Karpas-422 (cell line): ENCODE measurements at places on chromosomes 7 and 10. TPM values are rescaled to one million over a fixed set of nuclear protein-coding genes. Genes with fewer than 3 reads are reported as not detected.

DNA sequence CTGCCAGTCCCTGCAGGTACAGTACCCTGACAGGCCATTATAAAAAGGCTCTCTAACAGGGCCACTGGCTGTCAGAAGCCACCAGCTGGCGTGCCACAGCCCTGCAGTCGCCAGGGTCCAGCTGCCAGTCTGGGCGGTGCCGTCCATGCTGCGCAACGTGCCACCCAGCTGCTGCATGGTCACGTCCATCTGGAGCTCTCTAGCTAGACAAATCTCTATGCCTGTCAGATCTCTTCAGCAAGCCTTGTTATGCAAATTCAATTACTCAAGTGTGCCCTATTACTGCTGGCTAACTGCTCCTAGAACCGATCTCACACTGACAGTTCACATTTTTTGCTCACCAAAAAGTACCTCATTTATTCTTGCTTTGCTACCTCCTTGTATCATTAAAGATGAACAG lies 75.9 kb downstream of the HIBADH start:
- DNase-seq: peak; percentile 87

DNA sequence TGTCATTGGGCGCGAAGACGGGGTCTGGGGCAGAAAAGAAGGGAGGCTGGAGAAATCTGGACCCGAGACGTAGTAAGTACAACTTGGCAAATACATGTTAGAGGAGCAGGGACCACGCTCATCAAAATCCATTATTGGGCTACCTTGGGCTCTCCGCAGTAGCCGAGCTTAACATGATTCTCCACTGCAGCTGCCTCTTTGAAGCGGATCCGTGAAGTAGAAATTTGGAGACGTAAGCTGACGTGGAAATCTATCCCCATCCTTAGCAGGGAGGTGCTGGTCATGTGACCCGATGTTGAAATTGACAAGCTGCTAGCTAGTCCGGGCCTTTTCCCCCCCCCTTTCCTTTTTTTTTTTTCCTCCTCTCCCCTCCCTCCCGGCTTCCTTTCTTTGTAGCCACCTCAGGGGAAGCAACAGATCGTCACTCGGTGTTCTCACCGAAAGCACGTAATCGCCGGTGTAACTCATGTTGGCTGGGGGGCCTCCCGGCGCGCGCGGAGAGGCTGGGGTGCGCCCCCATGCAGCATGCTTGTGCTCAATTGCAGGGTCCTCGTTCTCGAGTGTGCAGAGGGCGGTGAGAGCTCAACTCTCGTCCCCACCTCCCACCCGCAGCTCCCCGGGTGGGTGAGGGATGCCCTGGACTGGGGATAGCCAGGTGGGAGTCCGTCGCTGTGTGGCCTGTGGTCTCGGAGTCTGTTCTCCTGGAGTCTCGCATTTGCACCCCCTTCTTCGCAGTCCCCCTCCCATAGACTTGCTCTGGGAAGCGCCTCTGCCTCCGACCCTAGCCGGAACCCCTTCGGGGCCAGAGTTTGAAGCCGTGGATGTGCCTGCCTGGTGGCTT lies at the start of gene HOXA11:
HOXA11 (minus strand) TSS at position 220 of the 841 bp plus-strand sequence; CDS start at position 132, 88 bp downstream.
- DNase-seq: no peak

DNA sequence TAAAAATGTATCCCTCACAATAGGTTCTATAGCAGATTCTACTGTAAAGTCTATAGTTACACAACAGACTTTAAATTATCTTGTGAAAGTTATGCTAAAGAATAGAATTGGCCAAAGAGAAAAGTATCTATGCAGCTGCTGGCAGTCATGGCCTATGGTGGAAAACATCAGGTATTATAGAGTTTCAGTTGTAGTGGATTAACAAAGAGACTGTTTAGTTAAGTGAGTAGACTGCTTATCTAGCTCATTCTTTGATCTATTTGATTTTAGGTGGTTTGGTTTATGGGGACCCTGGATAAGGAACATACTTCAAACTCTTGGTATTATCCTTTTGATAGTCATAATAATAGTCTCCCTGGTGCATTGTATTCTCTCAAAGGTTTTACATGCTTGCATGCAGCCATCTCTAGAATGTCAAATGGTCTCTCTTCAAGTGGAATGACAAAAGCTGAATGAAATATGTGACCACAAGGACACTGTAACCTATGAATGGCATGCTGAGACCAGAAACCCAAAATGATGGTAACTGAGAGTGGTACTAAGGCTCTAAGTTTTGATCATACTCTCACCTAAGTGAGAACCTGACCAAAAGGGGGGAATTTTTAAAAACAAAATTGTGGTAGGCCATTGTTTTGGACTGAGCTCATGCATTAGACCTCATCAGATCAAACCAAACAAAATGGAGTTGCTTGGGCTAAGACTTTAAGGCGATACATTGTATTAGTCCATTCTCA lies 54.9 kb upstream of the NAMPT start:
- no peak for DNase-seq

DNA sequence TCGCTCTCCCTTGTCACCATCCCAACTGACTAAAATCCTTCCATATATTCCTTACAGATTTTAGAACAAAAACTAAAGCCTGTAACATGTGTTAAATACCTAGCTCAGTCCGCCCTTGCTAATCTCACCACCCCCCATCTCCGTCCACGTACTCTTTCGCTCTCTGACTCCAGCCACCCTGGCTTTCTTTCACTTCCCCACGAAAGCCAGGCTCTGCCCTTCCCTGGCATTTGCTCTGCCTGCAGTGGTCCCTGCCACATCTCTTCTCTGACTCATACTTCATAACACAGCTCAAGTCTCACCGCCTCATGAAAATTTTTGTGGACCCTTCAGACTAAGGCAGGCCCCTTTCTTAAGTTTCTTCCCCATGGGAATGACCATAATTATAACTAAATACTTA lies 11.7 kb upstream of the GPAM start:
- no peak for DNase-seq

DNA sequence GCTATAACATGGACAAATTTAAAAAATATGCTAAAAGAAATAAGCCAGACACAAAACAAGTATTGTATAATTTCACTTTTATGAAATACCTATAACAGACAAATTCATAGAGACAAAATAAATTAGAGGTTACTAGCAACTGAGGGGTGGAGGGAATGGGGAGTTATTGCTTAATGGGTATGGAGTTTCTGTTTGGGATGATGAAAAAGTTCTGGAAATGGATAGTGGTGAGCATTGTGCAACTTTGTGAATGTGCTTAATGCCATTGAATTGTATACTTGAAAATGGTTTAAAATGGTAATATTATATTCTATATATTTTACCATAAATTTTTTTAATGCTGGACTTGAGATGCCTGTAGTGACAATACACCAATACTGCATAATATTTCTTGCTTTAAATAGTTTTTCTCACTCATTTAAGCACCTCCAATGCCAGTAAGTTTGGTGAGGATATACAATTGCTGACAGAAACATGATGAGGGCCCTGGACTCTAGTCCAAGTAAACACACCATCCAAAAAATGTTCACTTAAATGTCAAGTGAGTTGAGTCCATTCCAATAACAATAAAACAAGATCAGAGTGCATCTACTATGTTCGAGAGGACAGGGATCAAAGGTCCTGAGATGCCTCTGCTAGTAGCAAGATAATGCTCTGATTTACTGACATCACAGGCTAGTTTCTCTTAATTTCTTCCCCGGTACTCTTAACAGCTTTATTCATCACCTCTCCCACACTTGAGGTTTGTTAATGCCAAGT lies 71.9 kb downstream of the NT5C2 start:
- no peak for DNase-seq

Gene ST8SIA6
- not detected in 2 replicates for total RNA-seq

Gene GPRIN2
- total RNA-seq: not detected in 2 replicates

Gene ADAM22
- total RNA-seq: 2.2 and 6.1 TPM in 2 replicates

Gene GSTO2
- 0.43 and 1.3 TPM in 2 replicates for total RNA-seq

Gene ITIH5
- total RNA-seq: not detected in 2 replicates
